ENCODE measurements at places on chromosomes 4 and X.

DNA sequence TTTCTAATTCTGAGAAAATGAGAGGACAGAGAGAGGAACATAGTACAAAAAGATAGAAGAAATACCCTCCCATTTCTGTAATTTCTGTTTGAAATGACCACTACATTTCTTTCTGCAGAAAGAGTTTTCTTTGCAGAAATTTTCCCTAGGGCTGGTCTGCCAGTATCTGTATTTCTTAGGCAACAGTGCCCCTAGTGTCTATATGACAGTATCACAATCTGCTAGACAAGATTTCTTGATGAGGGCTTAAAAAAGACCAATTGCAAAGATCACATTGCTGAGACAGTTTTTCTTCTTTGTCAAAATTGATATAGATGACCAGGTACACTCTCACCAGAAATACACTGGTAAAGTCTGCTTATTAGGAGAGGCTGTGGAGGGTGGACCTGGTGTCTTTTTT is 81.0 kb upstream of the ZDHHC15 start:
- peak; percentile 11 for DNase-seq

DNA sequence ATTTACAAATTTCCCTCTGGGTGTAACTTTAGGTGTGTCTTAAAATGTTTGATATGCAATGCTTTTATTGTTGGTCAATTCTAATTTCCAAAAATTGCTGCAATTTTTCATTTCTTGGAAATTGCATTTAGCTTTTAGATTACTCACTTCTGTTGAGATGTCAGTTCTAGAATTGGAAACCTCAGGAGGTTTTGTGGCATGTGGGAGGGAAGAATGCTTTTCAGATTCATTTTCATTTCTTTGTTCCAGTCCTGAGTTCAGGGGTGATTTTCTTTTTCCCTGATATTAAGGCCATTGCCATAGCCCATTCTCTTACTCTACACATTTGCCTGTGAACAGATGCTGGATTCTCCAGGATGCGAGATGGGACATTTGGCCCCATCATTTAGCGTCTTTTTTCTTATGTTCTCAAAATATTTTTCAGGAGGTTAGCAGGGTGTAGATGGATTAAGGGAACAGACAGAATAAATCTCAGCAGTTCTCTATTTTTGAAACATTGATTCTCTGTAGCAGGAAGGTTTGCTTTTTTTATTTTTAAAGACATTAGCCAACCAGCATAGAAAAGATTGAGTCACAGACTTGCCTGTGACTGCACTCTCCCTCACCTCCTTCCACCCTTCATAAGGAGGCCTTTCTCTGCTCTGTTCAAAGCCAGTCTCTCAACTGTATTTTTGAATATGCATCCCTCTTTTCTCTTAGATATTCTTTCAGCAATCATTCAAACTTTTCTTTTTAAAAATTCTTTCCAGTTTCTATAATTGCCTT is 238.4 kb upstream of the ANXA3 start:
- DNase-seq, result no peak

- no peak for DNase-seq
Observed at GRCh38 chrX:46354481-46354880, 190.7 kb downstream of the ZNF674 start.

DNA sequence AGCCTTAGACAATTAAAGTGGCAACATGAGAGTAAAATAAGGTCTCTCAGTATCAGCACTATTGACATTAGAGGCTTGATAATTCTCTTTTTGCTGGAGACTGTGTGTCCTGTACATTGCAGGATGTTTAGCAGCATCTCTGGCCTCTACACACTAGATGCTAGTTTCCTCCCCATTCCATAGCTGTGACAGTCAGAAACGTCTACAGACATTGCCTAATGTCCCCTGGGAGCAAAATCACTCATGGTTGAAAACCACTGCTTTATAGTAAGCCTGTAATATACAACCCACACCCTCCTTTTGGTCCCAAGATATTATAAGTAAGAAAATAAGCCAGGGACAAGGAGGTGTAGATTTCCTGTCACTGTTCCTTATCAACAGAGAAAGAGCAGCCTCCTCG is 166.0 kb downstream of the FRMPD4 start:
- peak; percentile 10 for DNase-seq

GRCh38 chr4:132417220-132417619 is 731.9 kb upstream of the PCDH10 start:
- no peak for DNase-seq

DNA sequence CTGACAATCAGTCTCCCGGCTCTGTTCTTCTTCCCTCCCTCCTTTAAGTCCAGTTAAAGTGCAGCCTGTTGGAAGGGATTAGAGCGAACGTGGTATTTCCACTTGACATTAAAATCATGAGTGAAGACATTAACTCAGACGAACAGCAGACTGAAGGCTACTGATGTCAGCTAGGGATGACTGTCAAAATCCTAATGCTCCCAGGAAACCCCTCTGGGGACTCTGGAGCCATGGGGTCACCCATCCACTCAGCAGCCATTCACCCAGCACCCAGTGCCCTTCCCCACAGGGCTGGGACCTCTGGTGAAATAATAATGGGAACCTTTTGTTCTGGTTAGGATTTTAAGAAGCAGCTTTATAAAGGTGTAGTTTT is 113.9 kb downstream of the DRD5 start:
- DNase-seq, result no peak

DNA sequence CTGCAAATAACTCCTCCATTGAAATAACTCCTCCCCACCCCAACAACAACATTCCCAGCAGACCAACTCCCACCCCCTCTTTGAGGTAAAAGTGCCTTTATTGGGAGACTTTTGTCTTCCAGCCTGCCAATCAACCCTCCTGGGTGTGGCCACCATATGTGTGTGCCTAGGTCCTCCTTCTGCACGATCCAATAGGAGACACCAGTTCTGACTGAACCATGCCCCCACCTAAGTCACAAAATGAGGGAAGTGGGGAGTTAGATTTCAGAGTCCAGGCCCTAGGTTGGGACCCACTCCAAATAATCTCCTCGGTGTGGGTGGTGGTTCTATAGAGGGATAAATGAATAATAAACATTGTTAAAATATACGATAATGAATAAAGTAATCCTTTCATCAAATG is 3.0 kb downstream of the PLP2 start:
- DNase-seq, result no peak

DNA sequence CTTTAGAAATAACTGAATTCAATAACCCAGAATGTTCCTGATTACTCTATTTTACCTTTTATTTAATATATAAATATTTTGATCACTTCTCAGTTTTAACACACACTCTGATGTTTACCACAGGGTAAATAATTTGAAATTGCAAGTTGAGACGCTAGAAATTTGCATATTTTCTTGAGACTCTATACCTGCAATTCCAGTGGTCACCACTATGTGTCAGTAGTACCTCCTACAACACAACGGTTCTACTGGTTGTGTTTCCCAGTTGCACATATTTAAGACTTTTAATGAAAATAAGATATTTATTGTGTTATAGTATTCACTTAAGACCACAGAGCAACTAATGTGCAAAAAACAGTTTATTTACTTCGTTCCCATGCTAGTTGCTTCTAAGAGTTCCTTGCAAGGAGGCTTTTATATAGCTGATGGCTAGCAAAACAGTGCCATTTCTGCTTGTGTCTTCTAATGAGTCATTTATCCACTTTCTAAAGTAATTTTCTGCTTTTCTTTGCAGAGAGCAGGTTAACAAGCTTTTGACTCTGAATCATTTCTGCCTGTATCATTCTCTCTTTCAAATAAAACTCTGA is 98.9 kb upstream of the PDLIM3 start:
- no peak for DNase-seq

- peak; percentile 60 for DNase-seq
Observed at GRCh38 chrX:133793626-133794025, 191.8 kb downstream of the GPC3 start.

DNA sequence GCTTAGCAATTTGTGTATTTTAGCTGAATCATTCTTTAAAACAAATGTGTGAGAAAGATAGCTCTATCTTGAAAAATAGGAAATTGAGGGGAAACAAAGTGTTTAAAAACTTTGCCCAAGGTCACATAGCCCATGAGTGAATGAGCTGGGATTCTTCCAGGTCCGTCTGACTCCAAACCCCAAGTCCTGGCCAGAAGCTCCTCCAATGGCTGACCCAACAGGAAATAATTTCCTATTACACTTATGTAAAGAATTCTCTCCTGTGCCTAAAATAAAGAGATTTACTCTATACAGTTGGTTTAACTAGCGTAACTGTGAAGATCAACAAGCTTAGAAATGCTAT is 287.6 kb downstream of the ARHGAP24 start:
- no peak for DNase-seq

All from umbilical cord (tissue), 2 donors.